Substantia nigra (tissue), 51 donors: ENCODE measurements at places on chromosomes 11 and 22.

- no peak for DNase-seq
These were observed 13.7 kb downstream of the PHLDA2 start for GRCh38 chr11:2915473-2915872.

DNA sequence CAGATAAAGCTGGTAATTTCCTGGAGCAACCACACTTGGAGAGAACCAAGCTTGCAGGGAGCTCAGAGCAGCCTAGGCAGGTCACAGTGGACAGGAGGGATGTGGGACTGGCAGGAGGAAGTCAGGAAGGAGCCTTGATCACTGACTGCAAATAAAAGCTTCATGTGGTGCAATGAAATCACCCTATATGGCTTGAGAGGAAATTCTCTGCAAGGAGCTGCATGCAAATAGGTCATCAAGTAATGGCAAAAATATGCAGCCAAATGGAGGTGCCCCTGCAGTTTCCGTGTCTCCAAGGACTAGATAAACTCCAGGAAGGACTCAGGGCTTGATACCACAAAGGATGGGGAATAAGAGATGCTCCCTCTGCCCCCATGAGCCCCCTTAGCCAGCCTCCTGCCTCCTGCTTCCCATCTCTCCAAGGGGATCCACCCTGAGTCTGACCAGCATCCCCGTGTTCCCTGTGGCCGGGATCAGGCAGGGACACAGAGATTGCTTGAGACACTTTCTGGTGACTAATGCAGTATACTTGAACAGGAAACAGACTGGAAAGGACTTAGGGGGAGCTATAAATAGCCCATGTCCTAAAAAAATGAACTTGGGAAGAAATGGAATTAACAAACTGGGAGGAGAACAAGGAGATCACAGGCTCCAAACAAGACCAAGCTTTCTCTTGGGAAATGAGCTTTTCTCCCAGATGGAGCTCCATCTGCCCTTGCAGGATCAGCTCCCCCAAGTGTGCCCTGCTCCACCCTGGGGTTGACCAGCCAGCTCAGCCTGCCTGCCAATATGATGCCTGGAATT, 23.9 kb upstream of the MICAL2 start:
- no peak for DNase-seq

DNA sequence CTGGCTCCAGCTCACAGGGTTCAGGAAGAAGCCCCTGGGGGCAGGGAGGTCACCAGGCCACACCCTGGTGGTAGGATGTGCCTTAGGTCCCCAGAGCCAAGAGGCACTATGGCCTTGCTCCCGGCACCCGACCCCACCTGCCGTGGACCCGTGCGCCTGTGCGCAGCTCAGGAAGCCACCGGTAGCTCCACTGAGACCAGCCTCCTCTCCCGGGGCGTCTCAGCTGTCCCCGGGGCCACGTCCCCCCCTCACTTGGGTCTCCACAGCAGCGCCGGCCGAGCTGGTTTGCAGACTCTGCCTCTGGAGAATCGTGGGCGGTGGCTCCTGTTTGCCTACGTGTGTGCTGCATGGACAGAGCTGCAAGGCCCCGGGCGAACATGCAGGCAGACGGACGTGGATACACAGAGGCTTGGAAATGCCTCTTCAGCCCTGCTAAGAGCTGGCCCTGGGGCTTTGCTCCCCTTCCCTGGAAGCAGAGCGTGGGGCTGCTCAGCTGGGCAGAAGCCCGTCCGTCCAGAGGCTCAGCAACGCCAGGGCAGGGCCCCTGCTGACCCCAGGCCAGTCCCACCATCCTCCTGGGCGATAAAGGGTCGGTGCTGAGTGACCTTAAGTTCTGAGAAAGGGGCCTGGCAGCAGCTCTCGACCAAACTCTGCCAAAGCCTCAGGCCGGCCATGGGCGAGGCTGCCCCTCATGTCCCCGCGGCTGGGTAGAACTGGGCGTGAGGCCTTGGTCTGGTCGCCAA, 15.3 kb upstream of the MUC5B start:
- no peak for DNase-seq

- DNase-seq = no peak
These were observed 384.4 kb upstream of the DDI1 start for GRCh38 chr11:103652013-103652412.

- DNase-seq = no peak
These were observed 353.7 kb downstream of the INSC start for GRCh38 chr11:15468466-15468865.
